Fibroblast of the aortic adventitia (primary cell): ENCODE measurements at places on chromosomes 7 and 10. TPM values are rescaled to one million over a fixed set of nuclear protein-coding genes. Genes with fewer than 3 reads are reported as not detected.

DNA sequence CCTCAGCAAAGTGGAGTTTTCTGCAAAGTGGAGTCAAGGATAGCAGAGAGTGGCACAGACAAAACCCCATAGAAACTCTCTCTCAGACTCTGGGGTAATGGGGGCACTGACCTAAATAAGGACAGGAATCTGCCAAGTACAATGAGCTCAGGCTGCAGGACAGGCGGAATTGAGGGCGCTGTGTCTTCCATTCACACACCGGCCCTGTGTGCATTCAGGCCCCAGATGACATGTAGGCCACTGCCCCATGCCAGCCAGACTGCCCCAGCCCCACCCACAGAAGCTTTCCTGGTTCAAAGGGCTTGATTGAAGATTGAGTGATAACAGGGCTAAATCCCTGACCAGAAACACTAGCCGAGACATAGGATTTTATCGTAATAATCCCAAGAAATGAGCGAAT is 52.7 kb downstream of the EEPD1 start:
- DNase-seq, result no peak

DNA sequence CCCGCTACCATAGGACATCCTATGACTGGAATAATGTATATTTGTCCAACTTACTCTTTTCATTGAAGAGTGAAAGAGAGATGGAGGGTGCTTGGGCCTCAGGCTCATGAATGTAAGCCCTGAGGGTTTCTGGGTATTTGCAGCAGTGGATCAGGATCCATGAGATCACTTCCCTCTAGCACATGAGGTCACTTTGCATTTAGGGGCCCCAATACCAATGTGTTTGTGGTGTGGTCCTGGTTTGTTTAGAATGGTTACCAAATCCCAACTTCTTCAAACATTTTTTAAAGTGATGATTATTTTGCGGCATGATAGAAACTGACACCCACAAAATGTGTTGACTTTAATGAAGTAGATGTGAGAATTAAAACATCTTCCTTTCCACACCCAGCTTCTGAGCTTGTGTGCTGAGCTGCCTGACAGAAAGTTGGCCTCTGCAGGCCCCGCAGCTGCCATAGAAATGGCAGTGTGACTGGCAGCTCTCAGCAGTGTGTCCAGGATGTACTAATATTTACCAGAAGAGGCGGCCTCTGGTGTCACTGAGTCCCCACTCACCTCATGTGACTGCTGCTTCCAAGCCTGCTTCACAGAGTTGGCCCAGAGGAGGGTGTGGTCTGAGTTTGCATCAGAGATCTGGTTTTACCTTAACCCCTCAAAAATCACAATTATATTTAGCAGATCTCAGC is 447.6 kb upstream of the NPVF start:
- DNase-seq, result no peak

- DNase-seq, result no peak
Measured at GRCh38 chr10:74384615-74385183, 233.7 kb downstream of the ADK start.

- peak; percentile 67 for DNase-seq
Measured at GRCh38 chr10:102555781-102556328, 52.1 kb downstream of the SUFU start.

DNA sequence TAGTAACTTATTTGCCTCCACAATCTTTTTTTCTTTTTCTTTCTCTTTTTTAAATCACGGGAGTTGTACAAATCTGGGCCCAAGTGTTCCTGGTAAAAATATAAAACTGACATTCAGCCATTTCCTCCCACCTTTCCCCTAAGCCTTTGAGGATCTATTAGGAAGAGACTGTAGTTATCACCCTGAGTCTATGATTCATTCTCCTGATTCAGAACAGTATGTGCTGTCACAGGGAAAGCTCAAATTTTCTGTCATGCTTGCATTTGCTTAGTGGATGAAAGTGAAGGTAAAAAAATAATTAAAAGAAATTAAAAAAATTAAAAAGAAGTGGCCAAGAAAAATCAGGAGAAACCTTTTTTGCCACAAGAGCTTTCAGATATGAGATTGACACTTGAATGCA is 71.7 kb downstream of the KIF20B start:
- DNase-seq, result no peak

DNA sequence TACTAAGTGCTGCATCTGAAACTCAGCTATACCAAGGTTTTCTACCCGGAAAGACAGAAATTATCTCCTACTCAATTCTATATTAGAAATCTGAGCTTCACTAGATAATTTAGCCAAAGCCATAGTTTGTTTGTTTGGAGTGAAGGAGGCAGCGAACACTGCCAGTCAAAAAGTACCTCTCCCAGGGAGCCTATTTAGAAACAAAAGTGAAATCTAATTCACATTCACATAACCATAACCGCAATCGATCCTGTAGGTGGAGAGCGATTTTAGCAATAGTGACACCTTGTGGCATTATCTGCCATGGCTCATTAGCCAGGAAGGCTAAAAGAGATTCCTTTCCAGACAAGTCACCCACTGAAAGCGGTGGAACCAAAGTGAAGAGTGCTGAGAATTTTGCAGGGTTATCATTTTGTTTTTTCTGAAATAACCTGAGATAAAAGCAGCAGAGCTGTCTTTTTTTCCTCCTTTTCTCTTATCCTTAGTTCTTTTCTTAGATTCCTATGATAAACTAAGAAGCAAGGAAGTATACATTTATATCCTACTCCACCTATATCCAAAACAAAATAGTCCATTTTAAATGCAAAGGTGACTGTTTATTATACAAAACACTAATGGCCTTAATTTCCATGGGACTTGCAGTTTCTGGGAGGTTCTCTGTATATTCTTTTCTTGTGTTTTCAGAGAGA is 83.7 kb upstream of the BET1 start:
- peak; percentile 90 for DNase-seq

GRCh38 chr10:74558403-74558802 is 268.0 kb upstream of the KAT6B start:
- no peak for DNase-seq

DNA sequence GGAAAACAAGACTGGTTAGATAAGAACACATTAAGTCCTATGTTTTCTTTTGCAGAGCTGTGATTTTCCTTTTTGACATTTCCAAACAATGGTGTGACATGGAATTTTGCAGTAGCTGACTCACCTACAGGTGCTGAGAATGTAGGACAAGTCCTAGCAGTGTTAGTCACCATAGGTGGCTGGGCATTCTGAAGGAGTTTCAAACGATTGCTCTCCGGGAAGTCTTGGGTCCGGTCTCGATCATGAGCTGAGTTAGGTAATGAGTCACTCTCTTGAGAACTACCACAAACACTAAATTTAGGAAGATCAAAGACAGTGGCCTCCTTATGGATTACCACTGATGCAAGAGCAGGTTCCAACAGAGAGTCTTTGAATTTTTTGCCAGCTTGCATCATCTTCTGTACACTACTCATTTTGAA is 3.6 kb downstream of the FIGNL1 start:
- peak; percentile 48 for DNase-seq

- peak; percentile 98 for DNase-seq
Measured at GRCh38 chr10:123997486-123998196, 95.8 kb downstream of the CHST15 start.

- DNase-seq, result peak; percentile 23
Measured at GRCh38 chr10:103968441-103969391, 1.8 kb downstream of the SLK start.

DNA sequence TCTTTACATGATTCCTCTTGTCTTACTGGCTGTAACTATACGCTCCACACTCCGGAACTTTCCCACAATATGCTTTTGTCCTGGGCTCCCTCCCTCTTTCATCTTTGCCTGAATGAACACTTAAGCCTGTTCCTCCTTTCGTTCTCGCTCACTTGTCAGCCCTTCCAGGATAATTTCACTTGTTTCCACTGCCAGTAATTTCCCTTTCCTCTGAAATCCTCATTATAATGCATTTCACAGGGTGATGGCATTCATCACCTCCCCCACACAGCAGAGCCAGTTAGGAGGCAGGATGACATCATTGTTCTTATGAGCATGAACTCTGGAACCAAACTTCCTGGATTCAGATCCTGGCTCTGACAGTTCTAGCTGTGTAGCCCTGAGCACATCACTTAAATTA is 372.6 kb downstream of the GPR158 start:
- no peak for DNase-seq

DNA sequence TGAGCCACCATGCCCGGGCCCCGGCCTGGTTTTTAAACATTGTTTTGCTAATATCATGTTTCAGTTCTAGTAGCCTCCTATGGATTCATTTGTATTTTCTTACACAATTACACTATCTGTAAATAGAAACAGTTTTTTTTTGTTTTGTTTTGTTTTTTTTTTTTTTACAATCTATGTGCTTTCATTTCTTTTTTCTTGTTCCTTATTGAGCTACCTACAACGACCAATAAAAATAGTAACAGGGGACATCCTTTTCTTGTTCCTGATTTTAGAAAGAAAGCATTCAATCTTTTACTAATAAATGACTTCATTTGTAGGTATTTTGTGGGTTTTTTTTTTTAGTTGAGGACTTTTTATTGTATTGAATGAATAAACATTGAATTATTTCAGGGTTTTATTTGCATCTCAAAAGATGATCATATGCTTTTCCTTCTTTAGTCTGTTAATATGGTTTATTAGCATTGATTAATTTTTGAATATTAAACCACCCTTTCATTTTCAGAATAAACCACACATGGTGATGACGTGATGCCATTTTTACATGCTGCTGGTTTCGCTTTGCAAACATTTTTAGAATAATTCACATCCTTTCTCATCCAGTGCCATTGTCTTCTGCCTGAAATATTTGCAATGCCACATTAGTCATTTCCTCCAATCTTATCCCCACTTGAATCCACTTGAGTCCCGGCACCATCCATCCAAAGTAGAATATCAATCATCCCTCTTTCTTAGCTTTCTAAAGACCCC is 18.1 kb upstream of the AKR1E2 start:
- peak; percentile 91 for DNase-seq

GRCh38 chr7:31488562-31489203 is 25.2 kb upstream of the ITPRID1 start:
- peak; percentile 53 for DNase-seq

DNA sequence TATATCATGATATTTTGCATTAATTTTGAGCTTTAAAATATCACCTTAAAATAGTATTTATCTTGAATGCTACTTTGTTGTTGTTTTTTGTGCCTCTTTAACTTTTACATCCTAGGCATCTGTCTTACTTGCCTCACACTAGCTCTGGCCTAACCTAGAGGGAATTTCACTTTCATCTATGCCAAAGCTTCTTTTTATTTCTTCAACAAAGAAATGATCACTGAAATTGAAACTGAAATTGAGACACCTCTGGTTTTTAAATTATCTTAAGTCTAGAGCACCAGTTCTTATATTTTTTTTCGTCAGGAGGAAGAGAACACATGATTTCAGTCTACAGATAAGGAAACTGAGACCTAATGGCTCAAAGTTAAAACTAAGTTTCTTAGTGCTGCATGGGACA is 3.5 kb upstream of the SCIN start:
- DNase-seq, result no peak

DNA sequence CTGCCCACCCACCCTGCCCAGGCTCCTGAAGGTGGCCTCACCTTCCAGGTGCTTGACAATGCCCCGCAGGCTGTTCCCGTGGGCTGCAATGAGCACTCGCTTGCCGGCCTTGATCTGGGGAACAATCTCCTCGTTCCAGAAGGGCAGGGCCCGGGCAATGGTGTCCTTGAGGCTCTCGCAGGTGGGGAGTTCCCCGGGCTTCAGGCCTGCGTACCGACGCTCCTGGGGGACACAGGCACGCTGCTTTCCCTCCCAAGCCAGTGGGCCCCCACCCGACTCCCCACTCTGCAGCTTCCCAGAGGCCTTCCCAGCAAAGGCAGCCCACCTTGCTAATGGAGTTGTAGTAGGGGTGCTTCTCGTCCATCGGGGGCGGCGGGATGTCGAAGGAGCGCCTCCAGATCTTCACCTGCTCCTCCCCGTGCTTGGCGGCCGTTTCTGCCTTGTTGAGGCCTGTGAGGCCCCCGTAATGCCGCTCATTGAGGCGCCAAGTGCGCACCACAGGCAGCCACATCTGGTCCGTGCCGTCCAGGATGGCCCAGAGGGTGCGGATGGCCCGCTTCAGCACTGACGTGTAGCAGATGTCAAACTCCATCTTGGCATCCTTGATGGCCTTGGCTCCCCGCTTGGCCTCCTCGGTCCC is 456 bp downstream of the PGAM2 start:
- DNase-seq, result no peak

GRCh38 chr10:64430690-64431323 is 909.6 kb downstream of the REEP3 start:
- DNase-seq, result no peak

DNA sequence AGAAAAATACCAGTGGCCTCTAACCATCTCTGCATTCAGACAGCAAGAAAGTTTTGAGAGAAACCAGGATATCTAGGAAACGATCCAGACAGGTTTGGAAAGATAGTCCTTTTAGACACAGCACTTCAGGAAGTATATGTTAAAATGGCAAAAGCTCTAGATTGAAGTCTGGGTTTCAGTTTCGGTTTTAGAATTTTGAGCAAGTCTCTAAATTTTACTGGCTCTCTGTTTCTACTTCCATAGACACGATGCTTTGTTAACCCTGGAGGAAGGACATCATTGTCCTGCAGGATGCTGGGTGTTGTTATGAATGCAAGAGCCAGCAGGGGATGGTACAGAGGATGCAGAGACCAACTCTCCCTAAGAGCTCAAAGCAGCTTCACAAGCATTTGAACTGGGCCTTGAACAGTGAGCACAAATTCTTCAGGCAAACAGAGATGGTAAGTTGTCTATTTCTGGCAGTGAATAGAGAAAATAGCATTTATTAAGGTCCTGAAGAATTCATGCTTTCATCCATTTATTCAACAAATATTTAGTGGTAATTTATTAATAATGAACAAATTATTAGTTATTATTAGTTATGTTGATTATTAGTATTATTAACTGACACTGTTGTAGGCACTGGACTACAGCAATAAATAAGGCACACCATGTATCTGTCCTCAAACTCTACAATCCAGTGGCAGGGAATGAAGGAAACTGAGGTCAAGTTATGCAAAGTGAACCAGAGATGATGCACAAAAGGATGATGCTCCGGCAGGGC is 152.7 kb upstream of the NRP1 start:
- DNase-seq, result peak; percentile 55

FKBP6 gene
- total RNA-seq, result not detected in 2 replicates

NUTM2A gene
- 0.33 TPM in 1 of 2 replicates, not detected in the other for total RNA-seq

INA gene
- total RNA-seq, result 0.33 and 0.90 TPM in 2 replicates

RARRES2 gene
- 1.4 and 76.1 TPM in 2 replicates for total RNA-seq

TSPAN12 gene
- total RNA-seq, result 1.5 and 5.6 TPM in 2 replicates

TMED4 gene
- total RNA-seq, result 48.3 and 78.5 TPM in 2 replicates

CYP26A1 gene
- total RNA-seq, result not detected in 2 replicates

EPO gene
- total RNA-seq, result not detected in 2 replicates

TEX47 gene
- not detected in 2 replicates for total RNA-seq
